Osteoblast (primary cell): ENCODE measurements at places on chromosomes 16 and 17. TPM values are rescaled to one million over a fixed set of nuclear protein-coding genes. Genes with fewer than 3 reads are reported as not detected.

- H3K27ac ChIP-seq = peak overlapping the region; percentile 73
- no peaks in the 10 kb centered on the region for H3K27me3 ChIP-seq
- H3K4me3 ChIP-seq = peak overlapping the region; percentile 85
- DNase-seq = peak; percentile 94
- H3K36me3 ChIP-seq = peaks cover 5% of the 10 kb centered on the region
Observed at GRCh38 chr16:67666032-67666551, 458 bp downstream of the ENKD1 start.

- DNase-seq = peak; percentile 98
- H3K4me1 ChIP-seq = peaks cover 40% of the 10 kb centered on the region
- H3K27me3 ChIP-seq = no peaks in the 10 kb centered on the region
- peaks cover 9% of the 10 kb centered on the region for H3K36me3 ChIP-seq
- H3K4me3 ChIP-seq = peak overlapping the region; percentile 81
- H3K27ac ChIP-seq = peak overlapping the region; percentile 99
Observed at GRCh38 chr17:7842380-7843256, 8.6 kb downstream of the KDM6B start.

GRCh38 chr16:12516621-12517309 lies 286.9 kb downstream of the CPPED1 start:
- no peak for DNase-seq
- H3K27me3 ChIP-seq = no peaks in the 10 kb centered on the region
- H3K36me3 ChIP-seq = no peaks in the 10 kb centered on the region
- no peaks in the 10 kb centered on the region for H3K4me1 ChIP-seq
- no peak overlapping the region for H3K4me3 ChIP-seq
- H3K27ac ChIP-seq = no peak overlapping the region

DNA sequence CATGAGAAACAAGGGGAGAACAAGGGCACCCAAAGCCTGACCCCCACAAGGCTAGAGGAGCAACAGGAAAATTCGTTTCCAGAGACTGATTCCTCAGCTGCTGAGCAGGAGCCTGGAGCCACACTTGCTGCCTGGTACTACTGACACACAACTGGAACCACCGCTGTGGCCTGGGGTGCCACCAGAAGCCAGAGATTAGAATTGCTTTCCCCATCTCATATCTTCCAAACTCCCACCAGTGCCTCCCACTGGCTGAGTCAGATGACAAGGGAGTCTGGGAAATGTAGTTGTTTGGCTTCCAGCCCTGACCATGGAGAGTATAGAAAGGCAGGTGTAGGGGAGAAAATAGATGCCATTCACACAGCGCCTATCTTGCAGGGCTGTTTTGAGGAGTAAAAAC lies 4.1 kb upstream of the TMEM11 start:
- DNase-seq = peak; percentile 89
- peaks cover 11% of the 10 kb centered on the region for H3K4me1 ChIP-seq
- H3K27me3 ChIP-seq = no peaks in the 10 kb centered on the region
- H3K4me3 ChIP-seq = no peak overlapping the region
- no peak overlapping the region for H3K27ac ChIP-seq

- peak; percentile 78 for DNase-seq
- peak overlapping the region; percentile 77 for H3K4me3 ChIP-seq
- H3K27ac ChIP-seq = no peak overlapping the region
- peaks cover 16% of the 10 kb centered on the region for H3K4me1 ChIP-seq
Observed at GRCh38 chr17:40361925-40362695, 2.4 kb downstream of the GJD3 start.

- no peaks in the 10 kb centered on the region for H3K4me1 ChIP-seq
- no peaks in the 10 kb centered on the region for H3K36me3 ChIP-seq
- H3K4me3 ChIP-seq = no peak overlapping the region
- DNase-seq = no peak
- no peak overlapping the region for H3K27ac ChIP-seq
- H3K27me3 ChIP-seq = no peaks in the 10 kb centered on the region
Observed at GRCh38 chr16:47278306-47278970, 134.7 kb upstream of the NETO2 start.

GRCh38 chr17:39653662-39654331 lies 11.4 kb upstream of the TCAP start:
- no peaks in the 10 kb centered on the region for H3K36me3 ChIP-seq
- no peak overlapping the region for H3K27ac ChIP-seq
- no peaks in the 10 kb centered on the region for H3K27me3 ChIP-seq

DNA sequence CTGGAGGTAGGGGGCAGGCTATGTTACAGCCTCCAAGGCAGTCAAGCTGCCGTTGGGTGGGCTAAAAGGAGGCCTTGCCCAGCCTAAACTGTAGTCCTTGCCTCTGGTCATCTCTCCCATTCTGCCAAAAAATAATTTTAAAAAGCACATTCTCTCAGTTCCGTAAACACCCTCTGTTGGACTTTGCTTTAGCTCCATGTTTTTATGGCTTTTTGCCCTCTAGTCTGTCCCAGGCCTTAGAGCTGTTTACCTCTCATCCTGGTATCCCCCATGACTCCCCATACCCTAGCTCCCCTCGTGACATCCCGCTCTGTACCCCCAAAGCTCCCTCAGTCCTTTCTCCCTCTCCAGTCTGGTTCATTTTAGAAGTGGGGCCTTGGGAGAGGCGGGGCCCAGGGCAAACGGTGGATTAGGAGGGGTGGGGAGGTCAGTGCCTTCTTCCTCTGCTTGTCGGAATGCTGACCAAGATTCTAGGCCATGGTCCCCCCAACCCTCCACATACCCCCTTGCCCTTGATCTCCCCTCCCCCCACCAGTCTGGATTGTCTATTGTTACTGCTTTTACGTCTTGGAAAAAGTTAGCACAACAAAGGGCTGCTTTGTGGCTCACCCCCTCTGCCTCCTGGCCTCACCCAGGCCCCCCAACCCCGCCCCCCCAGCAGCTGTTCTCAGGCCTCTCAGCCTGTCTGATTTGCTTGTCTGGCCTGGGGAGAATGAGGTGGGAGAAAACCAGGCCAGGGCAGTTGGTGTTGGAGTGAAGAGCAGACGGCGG lies 18.4 kb downstream of the GJD3 start:
- peak overlapping the region; percentile 58 for H3K27ac ChIP-seq
- peaks cover 67% of the 10 kb centered on the region for H3K4me1 ChIP-seq
- no peaks in the 10 kb centered on the region for H3K27me3 ChIP-seq
- peak; percentile 77 for DNase-seq
- H3K36me3 ChIP-seq = peaks cover 15% of the 10 kb centered on the region
- peak overlapping the region; percentile 81 for H3K4me3 ChIP-seq

DNA sequence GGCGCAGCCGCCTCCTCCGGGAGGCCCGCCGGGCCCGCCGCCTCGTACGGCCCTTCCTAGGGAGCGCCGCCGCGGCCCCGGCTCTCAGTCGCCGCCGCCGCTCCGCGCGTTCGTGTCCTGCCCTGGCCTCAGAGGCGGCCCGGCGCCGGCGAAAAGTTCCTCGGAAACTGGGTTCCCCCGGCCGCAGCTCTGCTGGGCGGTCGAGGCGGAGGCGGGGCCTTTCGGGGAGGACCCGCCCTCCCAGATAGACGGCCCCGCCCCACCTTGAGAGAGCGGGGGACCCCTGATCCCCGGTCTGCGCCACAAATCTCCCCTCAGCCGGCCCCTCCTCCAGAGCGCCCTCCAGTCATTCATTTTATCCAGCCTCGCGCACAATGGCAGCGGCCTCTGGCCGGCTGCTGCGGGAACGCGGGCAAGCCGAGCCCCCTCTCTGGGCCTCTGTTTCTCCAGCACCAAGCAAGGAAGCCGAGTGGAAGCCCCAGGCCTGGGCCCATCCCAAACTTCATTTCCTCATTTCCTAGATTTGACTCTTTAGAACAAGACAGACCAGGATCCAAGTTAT lies at the start of gene SREBF1:
SREBF1 (minus strand) TSS at position 169 of the 562 bp plus-strand sequence. CDS start 169 bp downstream, outside the sequence.
- H3K36me3 ChIP-seq = no peaks in the 10 kb centered on the region
- DNase-seq = peak; percentile 96
- peaks cover 51% of the 10 kb centered on the region for H3K4me1 ChIP-seq

- H3K27me3 ChIP-seq = no peaks in the 10 kb centered on the region
- H3K27ac ChIP-seq = no peak overlapping the region
- H3K36me3 ChIP-seq = no peaks in the 10 kb centered on the region
- H3K4me3 ChIP-seq = no peak overlapping the region
Observed at GRCh38 chr16:88316941-88317612, 65.7 kb upstream of the ZNF469 start.

- no peak overlapping the region for H3K27ac ChIP-seq
- no peaks in the 10 kb centered on the region for H3K27me3 ChIP-seq
- H3K4me3 ChIP-seq = no peak overlapping the region
- DNase-seq = no peak
- no peaks in the 10 kb centered on the region for H3K36me3 ChIP-seq
- no peaks in the 10 kb centered on the region for H3K4me1 ChIP-seq
Observed at GRCh38 chr17:32636598-32637218, 149.9 kb downstream of the CDK5R1 start.

GRCh38 chr17:38449364-38449763 lies 21.1 kb downstream of the ARHGAP23 start:
- H3K36me3 ChIP-seq = peaks cover 3% of the 10 kb centered on the region
- H3K4me3 ChIP-seq = no peak overlapping the region
- H3K27me3 ChIP-seq = no peaks in the 10 kb centered on the region
- H3K27ac ChIP-seq = peak overlapping the region; percentile 75
- DNase-seq = peak; percentile 49
- peaks cover 64% of the 10 kb centered on the region for H3K4me1 ChIP-seq

GRCh38 chr17:67107171-67107570 lies 62.8 kb downstream of the CACNG1 start:
- H3K4me3 ChIP-seq = no peak overlapping the region
- peaks cover 30% of the 10 kb centered on the region for H3K36me3 ChIP-seq
- H3K27ac ChIP-seq = no peak overlapping the region
- H3K4me1 ChIP-seq = peaks cover 7% of the 10 kb centered on the region
- H3K27me3 ChIP-seq = no peaks in the 10 kb centered on the region

DNA sequence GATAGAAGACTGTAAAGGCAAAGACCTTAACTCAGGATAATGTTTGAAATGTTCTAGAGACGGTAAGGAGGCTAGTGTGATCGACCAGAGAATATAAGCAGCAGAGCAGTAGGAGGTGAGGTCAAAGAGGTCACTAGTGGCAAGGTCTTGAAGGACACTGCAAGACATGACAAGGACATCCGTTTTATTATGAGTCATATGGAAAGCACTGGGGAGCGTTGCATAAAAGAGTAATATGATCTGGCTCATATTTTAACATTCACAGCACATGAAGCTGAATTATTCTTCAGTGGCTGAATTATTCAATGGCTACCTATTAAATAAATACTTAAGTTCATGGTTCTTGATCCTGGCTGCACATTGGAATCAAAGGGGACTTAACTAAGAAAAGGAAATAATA lies 123.7 kb downstream of the SOX9 start:
- H3K27me3 ChIP-seq = no peaks in the 10 kb centered on the region
- no peaks in the 10 kb centered on the region for H3K4me1 ChIP-seq
- no peak overlapping the region for H3K4me3 ChIP-seq
- no peak for DNase-seq

- no peaks in the 10 kb centered on the region for H3K36me3 ChIP-seq
Observed at GRCh38 chr17:59846394-59847165, 46.2 kb downstream of the TUBD1 start.

DNA sequence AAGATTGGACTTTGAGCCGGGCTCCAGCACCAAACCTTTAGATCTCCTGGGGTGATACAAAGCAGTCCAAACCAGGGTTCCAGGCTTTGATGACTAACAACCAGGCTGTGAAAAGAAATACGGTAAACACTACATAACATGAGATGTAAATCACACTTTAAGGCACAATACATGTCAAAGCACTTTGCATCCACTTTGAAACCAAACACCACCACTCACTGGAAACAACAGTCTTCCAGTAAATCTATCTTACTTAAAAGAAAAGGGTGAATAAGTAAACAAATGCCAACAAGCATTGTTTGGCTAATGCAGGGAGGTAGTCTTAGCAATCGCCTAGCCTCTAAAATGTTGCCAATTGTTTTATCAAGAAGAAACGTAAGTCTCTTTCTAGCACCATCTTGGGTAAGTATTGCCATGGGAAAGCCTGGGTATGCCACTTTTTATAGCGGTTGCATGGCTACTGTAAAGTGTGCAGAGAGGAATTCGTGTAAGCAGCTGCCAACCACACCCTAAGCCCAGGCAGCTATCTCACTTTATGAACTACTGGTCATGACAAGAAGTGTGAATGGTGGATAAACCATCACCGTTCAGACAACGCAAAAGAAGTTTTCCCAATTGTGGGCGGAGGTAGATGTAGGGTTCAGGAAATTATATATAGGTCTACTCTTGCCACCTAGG lies 267.4 kb upstream of the PSMD7 start:
- H3K4me1 ChIP-seq = no peaks in the 10 kb centered on the region
- no peaks in the 10 kb centered on the region for H3K36me3 ChIP-seq
- no peak overlapping the region for H3K4me3 ChIP-seq
- DNase-seq = no peak

GRCh38 chr16:85567101-85567866 lies 45.8 kb upstream of the GSE1 start:
- H3K4me3 ChIP-seq = no peak overlapping the region
- H3K36me3 ChIP-seq = no peaks in the 10 kb centered on the region
- no peaks in the 10 kb centered on the region for H3K27me3 ChIP-seq
- no peak overlapping the region for H3K27ac ChIP-seq

DNA sequence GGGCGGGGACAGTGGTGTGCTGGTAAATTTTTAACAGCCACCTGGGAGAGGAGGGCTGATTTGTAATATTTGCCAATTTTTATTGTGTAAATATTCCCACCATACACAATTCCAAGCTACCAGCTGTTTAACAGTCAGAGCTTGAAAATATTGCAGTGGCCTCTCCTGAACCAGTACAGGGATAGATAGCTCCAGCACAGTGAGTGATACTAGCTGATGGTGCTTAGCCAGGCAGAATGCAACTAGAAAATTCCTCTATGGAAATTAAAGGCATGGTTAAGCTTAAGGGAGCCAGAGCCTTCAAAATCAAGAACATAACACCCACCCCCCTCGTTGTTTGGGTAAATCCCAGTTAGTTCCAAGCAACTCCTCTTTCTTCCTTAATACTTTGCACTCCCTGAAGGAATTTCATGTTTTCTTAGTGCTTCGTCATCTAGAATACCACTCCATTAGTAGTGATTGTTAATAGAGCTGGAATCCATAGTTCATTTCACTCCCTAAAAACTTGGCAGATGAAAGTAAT lies 96.6 kb downstream of the CYB561 start:
- no peaks in the 10 kb centered on the region for H3K36me3 ChIP-seq
- peak; percentile 73 for DNase-seq
- H3K27me3 ChIP-seq = no peaks in the 10 kb centered on the region

HSD11B2 gene
- not detected in 2 replicates for total RNA-seq

MYOCD gene
- total RNA-seq = under 0.01 TPM in 2 replicates

KRTAP17-1 gene
- total RNA-seq = not detected in 2 replicates

RASD1 gene
- total RNA-seq = 13.8 and 14.7 TPM in 2 replicates

FGF11 gene
- 0.29 and 0.36 TPM in 2 replicates for total RNA-seq

ANTKMT gene
- total RNA-seq = 20.9 and 21.7 TPM in 2 replicates

CEP112 gene
- 8.3 and 10.6 TPM in 2 replicates for total RNA-seq

CFAP20 gene
- total RNA-seq = 22.4 and 26.1 TPM in 2 replicates
